ENCODE measurements at places on chromosomes 3 and 15. TPM values are rescaled to one million over a fixed set of nuclear protein-coding genes. Genes with fewer than 3 reads are reported as not detected.

GRAMD2A gene
- polyA plus RNA-seq, result 0.06 TPM

MBD4 gene
- polyA plus RNA-seq, result 11.7 TPM

EEF1AKMT4 gene
- polyA plus RNA-seq, result 9.3 TPM

GPR149 gene
- not detected for polyA plus RNA-seq

KLF13 gene
- polyA plus RNA-seq, result 7.1 TPM

FOXL2NB gene
- polyA plus RNA-seq, result not detected

TMEM108 gene
- polyA plus RNA-seq, result 5.7 TPM

CELSR3 gene
- 10.0 TPM for polyA plus RNA-seq

KNG1 gene
- not detected for polyA plus RNA-seq

PCYT1A gene
- 52.4 TPM for polyA plus RNA-seq

RBP2 gene
- not detected for polyA plus RNA-seq

SLC35G2 gene
- 9.7 TPM for polyA plus RNA-seq

RLBP1 gene
- not detected for polyA plus RNA-seq

CEMIP gene
- 27.8 TPM for polyA plus RNA-seq

PGBD4 gene
- polyA plus RNA-seq, result 1.3 TPM

AADAC gene
- polyA plus RNA-seq, result 3.5 TPM

DPPA2 gene
- not detected for polyA plus RNA-seq

ZDHHC23 gene
- polyA plus RNA-seq, result 3.7 TPM

BUB1B gene
- polyA plus RNA-seq, result 12.6 TPM

CHST13 gene
- 0.41 TPM for polyA plus RNA-seq

P2RY12 gene
- not detected for polyA plus RNA-seq

ATP13A5 gene
- polyA plus RNA-seq, result not detected

POLQ gene
- 1.4 TPM for polyA plus RNA-seq

IL12A gene
- 0.97 TPM for polyA plus RNA-seq

LMAN1L gene
- 0.02 TPM for polyA plus RNA-seq

ARHGEF3 gene
- 5.9 TPM for polyA plus RNA-seq

C15orf62 gene
- 0.06 TPM for polyA plus RNA-seq

OR5K2 gene
- polyA plus RNA-seq, result not detected

SCAMP5 gene
- polyA plus RNA-seq, result 27.9 TPM

CFAP100 gene
- not detected for polyA plus RNA-seq

MME gene
- polyA plus RNA-seq, result 286 TPM

PLCH1 gene
- polyA plus RNA-seq, result 0.08 TPM

Data from SK-N-SH (cell line).